ENCODE measurements at places on chromosomes 5 and 9.

DNA sequence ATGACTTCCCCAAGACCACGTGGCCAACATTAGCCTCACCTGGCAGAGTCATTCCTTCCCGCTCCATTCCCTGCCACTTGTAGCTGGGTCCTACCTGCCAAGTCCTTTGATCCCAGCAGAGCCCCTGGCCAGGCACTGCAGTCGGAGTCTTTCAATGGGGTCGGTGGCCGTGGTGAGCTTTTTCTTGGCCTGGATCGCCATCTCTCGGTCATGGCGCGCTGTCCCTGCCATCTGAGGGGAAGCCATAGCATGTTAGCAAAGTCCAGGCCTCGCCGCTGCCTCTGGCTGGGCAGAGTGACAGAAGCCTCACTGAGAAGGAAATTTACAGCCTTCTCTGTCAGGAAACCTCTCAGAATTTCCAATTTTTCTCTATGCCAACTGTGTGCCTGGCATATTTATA, 17.5 kb downstream of the CAPSL start:
- DNase-seq, result no peak

GRCh38 chr5:7714697-7715096, 136.2 kb downstream of the CFAP90 start:
- DNase-seq, result no peak

- no peak for DNase-seq
Observed at GRCh38 chr9:18971404-18971803, 61.6 kb downstream of the SAXO1 start.

- no peak for DNase-seq
Observed at GRCh38 chr9:94855903-94856302, 129.4 kb downstream of the AOPEP start.

- no peak for DNase-seq
Observed at GRCh38 chr9:35728041-35728971, 3.7 kb downstream of the TLN1 start.

DNA sequence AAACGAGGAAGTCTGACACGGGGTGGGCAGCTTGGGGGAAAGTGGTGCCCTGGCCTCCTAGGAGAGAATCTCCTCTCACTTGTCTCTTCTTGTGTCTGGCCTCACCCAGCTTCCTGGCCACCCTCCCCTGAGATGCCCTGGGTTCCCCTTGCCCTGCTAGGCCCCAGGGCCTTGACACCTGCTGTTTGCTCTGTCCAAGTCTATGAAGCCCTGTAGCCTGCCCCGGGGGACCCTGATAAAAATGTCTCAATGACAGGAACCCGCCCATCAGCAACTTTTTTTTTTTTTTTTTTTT, 35.0 kb upstream of the SUSD3 start:
- no peak for DNase-seq

DNA sequence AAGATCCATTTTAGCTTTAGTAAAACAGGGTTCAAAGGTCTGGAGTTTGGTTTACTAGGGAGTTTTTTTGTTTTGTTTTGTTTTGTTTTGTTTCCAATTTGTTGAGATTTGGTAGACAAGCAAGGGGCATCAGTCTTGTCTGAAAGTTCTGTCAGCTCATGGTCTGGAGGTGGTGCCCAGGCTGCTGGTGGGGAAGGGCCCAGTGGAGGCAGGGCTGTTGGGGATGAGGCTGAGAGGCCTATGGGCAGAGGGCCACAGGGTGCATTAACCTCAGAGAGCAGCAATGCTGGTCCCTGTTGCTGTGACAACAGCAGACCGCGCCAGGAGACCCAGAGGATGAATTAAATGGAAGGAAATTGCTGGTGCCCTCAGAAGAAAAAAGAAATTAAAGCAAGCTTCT, 174.5 kb downstream of the FGF1 start:
- DNase-seq, result no peak

DNA sequence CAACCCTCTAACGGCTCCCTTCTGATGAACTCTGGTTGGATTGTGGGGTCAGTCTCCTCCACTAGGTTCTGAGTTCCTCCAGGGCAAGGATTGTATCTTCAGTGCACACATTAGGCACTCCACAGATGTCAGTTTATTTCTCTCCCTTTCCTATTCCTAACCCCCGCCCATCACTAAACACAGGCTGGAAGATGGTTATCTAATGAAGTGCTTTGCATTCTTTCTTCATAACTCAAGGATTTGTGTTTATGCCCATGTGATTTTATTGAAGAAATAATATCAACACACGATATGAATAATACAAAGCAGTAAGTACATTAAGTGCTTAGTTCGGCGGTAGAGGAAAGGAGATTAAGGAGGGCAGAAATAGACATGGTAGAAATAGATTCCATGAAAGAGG, 4.4 kb upstream of the CREBRF start:
- no peak for DNase-seq

DNA sequence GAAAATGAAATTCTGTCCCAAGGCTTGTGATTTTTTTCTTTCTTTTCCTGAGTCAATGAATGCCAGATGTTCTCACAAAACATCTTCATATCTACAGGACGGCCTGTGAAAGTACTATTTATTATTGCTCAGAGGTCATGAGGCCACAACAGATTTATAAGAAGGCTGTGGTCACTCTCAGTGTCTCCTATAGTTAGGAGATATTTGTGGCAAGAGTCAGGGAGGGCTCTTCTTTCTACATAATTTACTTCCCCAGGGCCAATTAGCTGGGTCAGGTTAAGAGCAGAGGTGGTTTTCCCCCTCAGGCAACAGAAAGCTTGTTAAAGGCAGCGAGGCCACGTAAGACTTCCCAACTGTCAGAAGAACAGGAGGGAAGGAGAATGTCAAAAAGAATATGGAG, 248.7 kb downstream of the SLIT3 start:
- no peak for DNase-seq

- DNase-seq, result no peak
Observed at GRCh38 chr5:147913786-147914185, 7.4 kb upstream of the C5orf46 start.

DNA sequence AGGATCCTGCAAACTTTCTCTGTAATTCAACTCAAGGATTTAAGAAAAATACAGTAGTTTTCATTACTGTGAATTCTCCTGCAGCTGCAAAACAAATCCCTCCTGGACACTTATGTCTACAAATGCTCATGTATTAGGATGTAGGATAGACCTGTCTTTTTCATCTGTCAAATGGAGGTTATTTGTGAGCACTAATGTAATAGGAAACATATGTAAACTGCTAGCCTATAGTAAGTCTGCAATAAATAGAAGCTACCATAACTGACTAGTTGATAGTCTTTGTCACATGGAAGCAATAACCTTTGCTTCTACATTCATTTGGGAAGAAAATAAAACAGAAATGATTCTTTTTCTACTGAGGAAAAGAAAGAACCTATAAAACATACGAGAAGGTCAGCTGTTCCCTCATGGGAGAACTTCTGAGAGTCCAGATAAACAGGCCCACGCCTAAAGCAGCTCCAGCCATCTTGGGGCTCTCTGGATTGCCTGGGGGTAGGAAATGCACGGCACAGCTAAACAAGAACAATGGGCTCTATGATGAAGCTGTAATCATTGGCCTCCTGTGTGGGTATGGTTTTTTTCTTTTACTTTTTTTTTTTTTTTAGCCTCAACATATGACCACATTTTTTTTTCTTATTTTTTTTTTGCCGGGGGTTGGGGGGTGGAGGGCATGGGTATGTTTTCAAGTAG, 6.2 kb downstream of the KCNV2 start:
- no peak for DNase-seq

DNA sequence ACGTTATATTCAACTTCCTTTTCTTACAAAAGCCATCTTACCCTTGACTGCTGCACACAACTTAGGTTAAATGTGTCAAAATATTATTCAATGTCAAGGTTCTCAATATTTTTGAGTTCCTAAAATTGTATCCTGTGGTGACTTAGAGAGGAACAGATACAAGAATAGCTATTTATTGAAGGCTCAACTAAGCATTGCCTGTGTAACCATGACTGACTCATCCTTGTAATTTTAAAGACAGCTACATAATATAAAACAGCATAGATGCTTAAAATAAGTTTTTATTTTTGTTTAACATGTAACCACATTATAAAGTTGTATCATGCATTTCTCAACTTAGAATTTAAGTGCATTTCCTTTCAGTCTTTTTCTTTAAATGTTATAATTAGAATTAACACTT, 312.9 kb upstream of the RGMB start:
- no peak for DNase-seq

DNA sequence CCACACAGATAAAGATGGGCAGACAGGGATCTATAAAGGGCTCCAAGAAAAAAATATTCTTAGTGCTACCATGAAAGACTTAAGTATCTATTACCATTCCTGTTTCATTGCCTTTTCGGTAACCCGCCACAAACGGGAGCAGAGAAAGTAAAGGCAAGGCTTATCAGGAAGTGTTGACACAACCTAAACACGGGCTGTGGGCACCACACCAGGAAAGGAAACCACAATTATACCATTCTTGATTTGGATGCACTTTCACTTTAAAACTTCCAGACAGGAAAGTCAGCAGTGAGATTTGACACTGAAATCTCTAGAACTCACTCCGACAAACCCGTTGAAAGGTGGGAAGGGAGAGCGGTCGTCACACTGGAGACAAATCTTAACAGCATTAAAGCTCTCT, 6.5 kb downstream of the TLE1 start:
- DNase-seq, result no peak

Data from NCI-H187 (cell line).